BJ (cell line): ENCODE measurements at places on chromosomes 6 and 20.

DNA sequence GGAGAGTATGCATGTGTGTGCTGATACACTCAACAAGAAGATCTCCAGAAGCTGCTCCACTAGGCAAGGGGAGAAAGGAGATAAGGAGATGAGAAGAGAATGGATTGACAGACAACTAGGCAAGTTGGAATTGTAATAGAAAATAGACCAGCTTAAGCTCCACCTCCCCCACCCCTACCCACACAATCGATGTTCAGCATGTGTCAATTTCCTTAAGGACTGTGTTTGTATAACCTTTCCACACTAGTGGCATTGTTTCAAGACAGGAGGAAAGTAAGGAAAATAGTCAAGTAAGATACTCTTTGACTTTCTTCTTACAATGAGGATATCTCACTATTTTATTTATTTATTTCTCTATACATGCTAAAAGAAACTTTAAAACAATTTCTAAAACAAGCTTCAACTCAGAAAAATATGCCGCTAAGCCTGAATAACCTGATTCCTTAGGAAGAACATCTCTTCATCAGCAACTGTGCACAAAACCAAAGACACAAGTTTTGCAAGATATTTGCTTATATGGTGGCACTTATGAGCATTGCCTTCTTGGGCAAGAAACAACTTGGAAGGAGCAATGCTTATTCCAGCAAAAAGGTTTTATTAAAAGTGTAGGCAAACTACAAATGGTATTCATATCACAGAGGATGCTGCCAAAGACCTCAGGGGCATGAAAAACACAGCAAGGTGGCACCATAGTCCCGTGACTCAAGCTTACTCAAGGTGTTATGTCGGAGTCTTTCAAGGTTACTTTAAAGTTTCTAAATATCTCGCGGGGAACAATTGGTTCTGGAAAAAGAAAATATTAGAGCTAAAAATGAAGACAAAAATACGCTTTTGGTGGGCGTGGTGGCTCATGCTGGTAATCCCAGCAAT, 249.1 kb downstream of the COL12A1 start:
- DNase-seq: no peak

DNA sequence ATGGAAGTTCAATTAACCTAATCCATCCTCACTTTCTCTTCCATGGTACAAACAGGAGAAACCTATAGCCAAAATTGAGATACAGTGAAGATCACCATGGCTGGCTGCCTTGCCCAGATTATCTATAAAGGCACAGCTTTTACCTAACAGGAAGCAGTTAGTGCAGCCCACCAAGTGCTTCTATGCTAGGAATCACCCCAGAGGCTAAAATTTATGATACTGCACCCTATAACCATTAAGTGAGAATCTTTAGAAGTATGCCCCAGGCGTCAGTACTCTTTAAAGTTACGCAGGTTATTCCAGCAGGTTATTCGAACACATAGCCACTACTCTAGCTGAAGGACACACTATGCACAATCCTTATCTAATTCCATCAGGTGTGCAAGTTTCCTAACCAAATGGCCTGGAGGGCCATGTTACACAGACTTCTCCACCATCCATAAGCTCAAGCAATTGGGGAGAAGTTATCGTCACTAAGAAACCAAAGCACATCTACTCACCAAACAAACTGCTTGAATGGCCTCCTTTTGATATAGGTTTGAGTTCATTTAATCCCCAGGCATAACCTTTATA, 43.1 kb downstream of the MAN1A1 start:
- no peak for DNase-seq

GRCh38 chr6:43489277-43490072, 12.1 kb downstream of the TJAP1 start:
- no peak for DNase-seq

GRCh38 chr6:56757588-56757984, 114.9 kb upstream of the DST start:
- DNase-seq: no peak

DNA sequence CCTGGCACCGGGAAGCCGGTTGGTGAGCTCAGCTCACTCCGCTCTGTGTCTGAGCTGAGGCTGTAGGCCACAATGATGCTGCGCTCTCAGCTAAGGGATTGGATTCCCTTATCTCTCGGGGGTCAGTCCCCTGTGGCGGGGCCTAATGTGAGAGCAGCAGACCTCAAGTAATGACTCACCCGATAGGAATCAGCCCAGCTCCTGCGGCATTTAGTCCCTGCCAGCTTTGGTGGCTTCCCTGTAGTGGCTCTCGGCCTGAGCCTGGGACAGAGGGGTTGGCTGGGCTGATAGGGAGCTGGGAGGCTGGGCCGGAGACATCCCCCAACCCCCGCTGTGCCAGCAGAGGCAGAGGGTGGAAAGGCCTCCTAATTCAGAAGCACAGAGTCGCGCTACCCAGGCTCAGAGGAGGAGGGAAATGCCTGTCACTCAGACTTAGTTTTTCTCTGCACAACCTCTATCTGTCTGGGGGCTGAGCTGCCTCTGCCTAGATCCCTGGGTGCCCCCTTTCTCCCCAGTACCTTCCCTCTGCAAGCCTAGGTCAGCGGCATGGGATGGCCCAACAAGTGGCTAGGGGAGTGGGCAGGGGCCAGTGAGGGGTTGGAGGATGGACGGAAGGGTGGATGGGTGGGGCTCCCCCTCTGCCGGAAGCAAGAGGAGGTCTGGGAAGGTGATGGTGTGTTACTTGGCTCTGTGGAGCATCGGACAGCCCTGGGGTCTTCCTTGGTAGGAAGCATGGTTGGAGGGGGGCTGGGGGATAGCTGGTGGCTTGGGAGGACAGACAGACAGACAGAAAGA, 92.2 kb downstream of the CDH22 start:
- no peak for DNase-seq

DNA sequence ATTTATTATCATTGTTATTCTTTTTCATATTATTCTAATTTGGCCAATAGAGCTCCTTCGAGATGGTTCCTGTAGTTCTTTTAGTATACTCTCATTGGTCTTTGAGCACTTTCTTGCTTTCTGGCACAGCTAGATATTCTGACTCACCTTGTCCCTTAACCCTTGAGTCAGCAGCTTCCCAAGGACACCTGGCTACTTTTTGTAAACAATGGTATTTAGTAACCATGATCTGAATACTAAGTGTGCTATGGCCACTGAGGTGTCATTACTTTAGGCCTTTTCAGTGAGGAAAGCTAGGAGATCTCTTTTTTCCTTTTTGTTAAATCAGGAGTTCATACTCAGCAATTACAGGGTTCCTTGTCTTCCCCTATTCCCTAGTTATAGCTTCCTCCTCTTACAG, 126.5 kb upstream of the CITED2 start:
- DNase-seq: no peak
